Stimulated activated naive CD4-positive, alpha-beta T cell treated with Interleukin-2 at 50 U/mL for 16 hours (primary cell): ENCODE measurements at places on chromosomes 6 and 20.

- DNase-seq: no peak
Observed at GRCh38 chr6:88246654-88247053, 80.5 kb upstream of the CNR1 start.

- DNase-seq: no peak
Observed at GRCh38 chr6:19860235-19860877, 23.2 kb downstream of the ID4 start.

DNA sequence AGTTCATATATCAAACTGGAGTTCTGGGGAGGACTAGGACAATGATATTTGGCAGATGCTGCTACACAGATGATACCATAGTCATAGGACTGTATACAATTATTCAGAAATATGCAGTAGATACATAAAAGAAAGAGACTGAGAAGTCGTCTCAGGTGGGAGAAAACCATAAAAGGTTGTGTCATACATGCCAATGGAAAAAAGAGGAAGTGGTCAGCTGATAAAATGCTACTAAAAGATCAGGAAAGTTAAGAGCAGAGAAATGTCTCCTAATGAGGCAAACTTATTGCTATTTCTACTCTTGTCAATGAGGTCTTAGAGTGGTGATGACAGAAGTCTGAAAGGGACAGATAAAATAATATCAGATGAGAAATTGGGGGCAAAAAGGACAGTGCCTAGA, 407.6 kb downstream of the COL12A1 start:
- DNase-seq: no peak

DNA sequence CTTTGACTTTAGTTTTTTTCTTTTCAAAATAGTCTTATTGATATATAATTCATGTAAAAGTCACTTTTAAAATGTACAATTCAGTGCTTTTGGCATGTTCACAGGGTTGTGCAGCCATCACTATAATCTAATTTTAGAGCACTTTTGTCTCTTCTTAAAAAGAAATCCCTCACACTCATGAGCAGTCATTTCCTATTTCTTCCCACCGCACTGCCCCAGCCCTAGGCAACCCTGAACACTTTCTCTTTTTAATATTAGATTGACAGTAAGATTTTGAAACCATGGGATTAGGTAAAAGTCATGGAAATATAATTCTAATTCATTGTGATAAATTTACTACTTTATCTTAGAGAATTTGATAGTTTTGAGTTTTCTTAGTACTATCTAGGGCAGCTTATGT, 309.4 kb downstream of the UTRN start:
- DNase-seq: no peak

GRCh38 chr20:57682184-57683101, 27.4 kb downstream of the PMEPA1 start:
- DNase-seq: no peak

DNA sequence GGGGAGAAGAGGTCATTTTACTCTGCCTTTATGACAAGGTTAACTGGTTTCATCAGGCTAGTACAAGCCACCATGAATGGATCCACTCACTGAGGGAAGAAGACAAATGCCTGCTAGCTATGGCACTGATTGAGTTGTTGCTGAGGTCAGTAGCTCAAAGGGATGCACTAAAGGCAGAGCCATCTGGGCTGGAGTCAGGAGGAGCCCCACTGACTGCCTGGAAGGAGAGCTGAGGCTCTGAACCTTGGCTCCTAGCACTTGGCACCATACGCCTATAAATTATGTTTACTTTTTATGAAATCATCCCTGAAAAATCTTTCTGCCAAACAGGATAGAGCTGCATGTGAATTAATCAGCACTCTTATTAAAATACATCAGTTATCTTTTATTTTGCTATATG, 104.6 kb downstream of the DTD1 start:
- no peak for DNase-seq

- peak; percentile 61 for DNase-seq
Observed at GRCh38 chr20:31968291-31969126, 558 bp downstream of the XKR7 start.

DNA sequence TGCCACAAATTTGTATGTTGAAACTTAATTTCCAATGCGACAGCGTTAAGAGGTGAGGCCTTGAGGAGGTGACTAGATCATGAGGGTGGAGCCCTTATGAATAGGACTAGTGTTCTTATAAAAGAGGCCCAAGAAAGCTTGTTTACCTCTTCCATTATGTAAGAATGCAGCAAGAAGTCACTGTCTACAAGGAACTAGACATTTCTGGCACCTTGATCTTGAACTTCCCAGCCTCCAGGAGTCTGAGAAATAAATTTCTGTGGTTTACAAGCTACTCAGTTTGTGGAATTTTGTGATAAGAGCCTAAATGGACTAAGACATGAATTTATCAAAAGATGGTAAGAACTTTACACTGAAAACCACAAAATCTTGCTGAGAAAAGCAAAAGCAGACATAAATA, 173.6 kb upstream of the SGK1 start:
- no peak for DNase-seq

DNA sequence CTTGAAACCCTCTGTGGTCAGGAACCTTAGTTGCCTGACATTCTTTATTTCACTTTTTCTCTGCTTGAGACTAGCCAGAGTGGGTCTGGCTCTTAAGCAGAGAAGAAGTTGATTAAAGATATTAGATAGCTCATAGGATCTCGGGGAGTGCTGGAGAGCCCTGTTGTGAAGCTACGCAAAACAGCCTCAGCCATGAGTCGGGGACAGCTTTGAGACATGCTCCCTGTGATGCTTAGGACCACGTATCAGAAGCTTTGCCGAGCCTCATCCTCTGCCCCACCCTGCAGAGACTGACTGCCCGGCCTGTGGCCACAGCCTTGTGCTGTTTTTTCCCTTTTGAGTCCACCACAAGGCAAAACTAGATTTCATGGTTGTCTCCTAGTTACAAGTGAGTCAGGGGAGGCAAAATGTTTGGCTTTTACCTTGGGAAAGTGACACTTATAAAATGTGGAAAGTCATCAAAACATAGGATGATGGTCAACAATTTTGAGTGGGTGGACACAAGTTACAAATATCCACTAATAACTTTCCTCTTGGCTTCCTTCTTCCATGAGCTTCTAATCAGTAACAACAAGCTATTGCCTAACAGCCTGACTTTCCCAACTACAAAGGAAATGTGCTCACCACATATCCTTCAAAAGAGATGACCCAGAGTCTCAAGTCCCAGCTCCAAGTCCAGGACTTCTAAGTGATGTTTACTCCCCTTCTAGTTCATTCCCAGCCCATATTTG, 108.4 kb downstream of the JAG1 start:
- DNase-seq: no peak

DNA sequence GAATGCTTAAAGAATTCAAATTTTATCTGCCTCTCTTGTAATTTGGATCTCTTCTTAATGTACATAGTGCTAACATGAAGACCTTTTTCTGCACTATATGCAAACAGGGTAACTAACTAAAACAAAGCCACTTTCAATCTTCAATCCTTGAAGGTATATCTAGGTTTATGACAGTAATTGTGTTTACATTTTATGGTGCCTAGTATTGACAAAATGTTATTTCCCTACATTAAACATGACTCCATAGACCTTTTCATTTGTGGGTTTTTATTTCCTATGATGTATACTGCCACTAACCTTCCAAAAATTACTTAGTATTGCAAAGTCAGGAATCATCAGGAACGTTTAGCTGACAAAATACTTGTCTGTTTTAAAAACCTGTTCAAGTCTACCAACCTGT, 95.9 kb downstream of the B3GAT2 start:
- DNase-seq: no peak

- DNase-seq: no peak
Observed at GRCh38 chr20:31547720-31548298, 33.6 kb downstream of the HM13 start.

- no peak for DNase-seq
Observed at GRCh38 chr20:5923493-5923892, 26.8 kb downstream of the TRMT6 start.

DNA sequence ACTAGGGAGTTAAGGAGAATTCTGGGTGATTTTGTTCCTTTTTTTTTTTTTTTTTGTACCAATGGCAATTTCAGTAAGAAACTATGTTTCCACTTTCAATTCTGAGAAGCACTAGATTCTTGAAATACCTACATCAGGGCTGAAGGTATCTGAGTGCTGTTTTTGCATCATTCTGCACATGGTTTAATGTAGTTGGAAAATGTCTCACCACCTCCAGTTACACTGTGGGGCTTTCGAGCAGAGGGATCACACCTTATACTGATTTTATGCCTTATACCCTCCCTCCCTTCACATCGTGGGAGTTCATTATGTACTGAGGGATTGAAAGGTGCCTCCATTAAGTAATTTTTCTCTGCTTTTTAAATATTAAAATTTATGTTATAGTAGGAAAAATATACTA, 144.8 kb downstream of the KLHL32 start:
- no peak for DNase-seq

DNA sequence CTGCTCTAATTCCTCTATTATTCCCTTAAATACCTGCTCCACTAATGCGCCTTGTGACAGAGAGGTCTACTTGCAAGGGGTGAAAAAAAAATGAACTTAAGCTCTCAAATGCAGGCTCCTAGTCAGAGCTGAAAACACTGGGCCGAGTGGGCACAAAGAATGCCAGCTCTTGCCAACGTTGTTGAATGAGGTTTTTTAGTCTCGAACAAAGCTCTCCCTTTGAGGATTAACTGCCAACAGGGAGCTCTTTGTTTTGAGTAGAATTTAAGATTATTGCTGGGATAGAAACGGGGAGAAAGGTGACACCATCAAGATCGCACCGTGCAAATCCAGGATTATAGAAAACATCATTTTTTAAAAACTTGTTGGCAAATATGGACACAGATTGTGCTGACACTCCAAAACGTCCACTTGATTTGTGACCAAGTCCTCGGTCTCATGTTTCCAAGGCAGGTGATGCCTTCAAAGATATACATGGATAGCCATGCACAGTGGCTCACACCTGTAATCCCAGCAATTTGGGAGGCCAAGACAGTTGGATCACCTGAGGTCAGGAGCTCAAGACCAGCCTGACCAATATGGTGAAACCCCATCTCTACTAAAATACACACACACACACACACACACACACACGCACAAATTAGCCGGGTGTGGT, 163.2 kb downstream of the BMP7 start:
- DNase-seq: no peak

DNA sequence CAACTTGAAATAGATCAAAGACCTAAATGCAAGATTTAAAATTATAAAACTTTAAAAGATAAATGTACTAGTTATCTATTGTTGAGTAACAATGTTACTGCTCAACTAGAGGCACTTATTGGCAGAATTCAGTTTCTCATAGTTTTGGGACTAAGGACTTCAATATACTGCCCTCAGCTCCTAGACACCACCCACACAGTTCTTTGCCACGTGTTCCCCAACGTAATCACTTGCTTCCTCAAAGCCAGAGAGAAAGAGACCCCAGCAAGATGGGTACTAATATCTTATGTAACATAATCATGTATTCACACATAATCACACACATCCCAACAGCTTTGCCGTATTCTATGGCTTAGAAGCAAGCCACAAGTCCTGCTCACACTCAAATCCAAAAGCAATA, 50.3 kb upstream of the SLC22A16 start:
- DNase-seq: no peak

- no peak for DNase-seq
Observed at GRCh38 chr20:21503345-21503744, 10.5 kb downstream of the NKX2-2 start.

GRCh38 chr20:34525709-34526416, 9.6 kb downstream of the DYNLRB1 start:
- DNase-seq: no peak

DNA sequence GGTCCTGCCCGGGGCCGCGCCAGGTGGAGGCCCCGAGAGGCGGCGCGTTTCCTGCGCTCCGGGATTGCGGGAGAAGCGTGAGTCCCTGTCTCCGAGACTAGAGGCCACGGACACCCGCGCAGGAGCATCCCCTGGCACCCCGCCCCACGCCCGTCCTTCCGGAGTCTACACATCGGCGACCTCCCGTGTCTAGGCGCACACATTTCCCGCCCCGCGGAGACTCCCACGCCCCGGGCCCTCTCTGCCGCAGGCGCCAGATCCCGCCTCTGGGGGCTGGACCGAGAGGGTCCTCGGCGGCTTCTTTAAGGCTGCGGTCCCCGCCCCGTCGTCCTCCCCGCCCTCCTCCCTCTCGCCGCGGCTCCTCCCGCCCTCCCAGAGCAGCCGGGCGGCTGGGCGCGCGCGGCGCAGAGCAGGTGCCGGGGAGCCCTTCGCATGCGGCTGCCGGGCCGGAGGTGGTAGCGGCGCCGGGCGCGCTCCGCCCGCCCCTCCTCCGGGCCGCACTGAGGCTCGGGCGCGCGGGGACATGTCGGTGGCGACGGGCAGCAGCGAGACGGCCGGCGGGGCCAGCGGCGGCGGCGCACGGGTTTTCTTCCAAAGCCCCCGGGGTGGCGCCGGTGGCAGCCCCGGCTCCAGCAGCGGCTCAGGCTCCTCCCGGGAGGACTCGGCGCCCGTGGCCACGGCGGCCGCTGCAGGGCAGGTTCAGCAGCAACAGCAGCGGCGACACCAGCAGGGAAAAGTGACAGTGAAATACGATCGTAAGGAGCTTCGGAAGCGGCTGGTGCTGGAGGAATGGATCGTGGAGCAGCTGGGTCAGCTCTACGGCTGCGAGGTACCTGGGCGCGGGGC, at the start of gene PPP1R14C:
Gene PPP1R14C, plus strand, starts transcription at position 375 of the 846 bp plus-strand sequence. Its CDS starts 149 bp downstream, at position 524.
- peak; percentile 6 for DNase-seq

DNA sequence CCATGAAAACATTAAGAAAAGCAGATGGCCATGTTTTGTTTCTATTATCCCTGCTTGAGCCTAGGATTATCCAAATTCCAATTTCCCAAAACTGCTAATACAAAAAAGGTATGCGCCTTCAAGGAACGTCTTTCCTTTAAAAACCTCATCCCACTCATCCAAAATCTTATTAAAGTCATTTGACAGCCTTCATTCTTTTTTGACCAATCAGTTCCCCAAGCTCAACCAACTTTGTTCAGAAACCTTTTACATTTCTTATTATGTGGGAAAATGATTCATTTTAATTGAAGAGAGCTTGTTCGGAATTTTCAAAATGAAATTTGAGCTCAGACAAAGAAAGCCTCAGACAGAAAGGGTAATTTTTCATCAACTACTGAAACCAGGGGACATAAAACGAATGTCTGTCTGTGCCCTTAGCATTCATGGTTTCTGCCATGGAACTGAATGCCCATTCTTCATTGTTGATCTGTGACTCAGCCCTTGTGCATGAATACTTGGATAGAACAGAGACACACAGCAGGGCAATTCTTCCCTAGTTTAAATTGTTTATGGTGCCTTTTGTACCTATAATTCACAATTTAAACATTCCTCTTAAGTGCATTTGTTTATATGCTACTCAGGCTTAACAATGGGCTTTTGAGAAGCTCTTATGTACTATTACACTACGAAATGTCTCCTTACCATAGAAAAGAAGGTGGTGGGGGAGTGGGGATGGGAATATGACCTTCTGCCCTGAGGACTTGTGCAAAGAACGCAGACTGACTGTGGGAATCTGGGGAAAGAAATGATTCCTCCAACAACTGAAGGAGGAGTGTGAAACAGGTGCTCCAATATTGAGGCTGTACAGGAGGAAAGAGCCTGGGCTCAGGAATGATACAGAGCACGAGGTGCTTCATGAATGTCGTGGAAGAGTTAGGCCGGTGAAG, 49.8 kb upstream of the ERVFRD-1 start:
- no peak for DNase-seq
